ENCODE measurements at places on chromosomes 12 and 14.

DNA sequence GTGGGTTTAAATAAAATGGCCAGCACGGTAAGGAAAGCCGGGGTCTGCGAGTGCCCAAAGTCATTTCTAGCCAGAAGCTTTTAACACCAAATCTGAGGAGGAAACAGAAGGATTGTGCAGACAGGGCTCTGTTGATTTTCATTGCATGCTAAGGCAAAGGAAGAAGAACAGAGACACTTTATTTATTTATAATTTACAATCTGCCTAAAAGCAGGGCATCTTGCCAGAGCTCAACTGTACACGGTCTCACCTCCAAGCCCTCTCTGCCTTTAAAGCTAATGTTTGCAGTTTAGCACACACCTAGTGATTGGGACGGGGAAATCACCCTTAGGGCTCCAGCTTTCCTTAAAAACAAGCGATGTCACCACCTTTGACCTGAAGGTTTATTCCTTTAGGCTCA is 4.0 kb downstream of the KCNA5 start:
- no peak for DNase-seq

DNA sequence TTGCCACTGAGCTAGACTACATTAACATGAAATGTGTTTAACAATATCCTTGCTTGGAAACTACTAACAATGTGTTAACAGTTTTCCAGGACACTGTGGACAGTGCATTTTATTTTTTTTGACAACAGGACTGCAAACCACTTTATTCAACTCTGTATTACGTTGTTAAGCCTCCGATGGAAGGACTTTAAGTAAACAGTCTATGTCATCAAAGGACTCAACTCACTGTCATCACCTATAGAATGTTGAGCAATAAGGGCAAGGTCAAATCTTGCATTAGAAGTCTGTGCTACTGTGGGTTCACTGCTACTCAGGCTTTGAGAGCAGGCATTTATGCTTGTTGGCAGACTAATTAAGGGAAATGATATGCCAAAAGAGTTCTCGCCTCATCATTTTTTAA is 483.7 kb downstream of the FLRT2 start:
- no peak for DNase-seq

DNA sequence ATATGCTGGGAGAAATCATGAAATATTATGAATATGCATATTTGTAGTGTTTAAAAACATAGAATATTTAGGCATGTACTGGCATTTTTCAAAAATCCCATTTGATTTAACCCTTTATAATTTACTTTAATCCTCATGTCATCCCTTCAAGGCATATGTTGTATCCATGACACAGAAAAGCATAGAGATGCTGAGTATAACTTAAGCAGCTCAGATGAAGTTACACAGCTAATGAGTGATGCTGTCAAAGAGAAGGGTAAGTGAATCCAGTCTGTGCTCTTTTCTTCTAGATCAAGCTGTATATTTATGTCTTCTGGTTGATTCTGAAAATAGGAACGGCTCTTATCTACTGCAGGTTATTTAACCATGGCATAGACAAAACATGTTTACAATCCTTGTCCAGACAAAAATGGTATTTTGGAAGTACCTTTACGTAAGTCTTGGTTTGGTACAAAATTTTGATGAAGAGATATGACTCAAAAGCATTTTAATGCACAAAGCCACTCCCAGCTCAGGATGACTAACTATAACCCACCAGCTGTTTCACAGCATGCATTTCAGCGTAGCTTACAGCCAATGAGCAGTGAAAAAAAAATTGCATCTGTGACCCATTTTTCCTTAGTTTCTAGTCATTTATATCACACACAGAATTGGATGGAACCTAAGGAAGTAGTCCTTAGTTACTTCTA is 201.7 kb downstream of the STXBP6 start:
- no peak for DNase-seq

DNA sequence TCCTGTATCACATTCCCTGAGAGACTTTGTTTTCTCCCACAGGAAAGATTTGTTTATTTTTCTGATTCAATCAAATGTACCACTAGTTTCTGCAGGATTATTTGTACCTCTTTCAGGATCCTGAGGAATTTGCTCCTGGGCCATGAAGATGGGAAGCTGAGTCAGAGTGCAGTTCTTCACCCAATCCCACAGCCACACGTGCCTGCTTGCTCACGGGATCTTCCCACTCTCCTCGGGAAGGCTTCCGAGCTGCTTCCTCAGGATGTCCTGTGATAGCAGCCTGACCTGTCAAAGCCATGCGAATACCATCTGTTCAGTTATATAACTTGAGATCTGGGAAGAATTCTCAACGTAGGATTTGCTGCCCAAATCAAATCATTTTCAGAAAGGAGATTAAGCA is 41.8 kb upstream of the HIF1A start:
- DNase-seq, result no peak

- DNase-seq, result no peak
Measured at GRCh38 chr14:62778852-62779251, 266.4 kb downstream of the KCNH5 start.

DNA sequence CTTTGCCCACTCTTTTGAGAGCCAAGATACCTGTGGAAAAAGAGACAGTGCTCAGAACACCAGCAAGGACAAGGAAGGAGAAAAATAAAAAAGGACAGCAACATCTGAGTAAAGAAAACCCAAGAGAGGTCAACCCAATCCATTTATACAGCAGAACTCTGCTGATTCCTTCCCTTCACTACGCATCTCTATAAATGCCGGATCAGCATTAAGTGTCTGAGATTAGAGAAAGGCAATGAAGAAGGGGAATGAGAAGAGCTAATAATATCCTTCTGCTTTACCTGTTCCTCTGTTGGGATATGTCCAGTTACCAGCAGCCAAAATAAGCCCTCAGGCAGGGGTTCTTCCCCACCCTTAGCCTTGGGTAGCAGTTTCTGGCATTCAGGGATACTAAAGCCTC is 15.8 kb downstream of the COQ10A start:
- DNase-seq, result no peak

DNA sequence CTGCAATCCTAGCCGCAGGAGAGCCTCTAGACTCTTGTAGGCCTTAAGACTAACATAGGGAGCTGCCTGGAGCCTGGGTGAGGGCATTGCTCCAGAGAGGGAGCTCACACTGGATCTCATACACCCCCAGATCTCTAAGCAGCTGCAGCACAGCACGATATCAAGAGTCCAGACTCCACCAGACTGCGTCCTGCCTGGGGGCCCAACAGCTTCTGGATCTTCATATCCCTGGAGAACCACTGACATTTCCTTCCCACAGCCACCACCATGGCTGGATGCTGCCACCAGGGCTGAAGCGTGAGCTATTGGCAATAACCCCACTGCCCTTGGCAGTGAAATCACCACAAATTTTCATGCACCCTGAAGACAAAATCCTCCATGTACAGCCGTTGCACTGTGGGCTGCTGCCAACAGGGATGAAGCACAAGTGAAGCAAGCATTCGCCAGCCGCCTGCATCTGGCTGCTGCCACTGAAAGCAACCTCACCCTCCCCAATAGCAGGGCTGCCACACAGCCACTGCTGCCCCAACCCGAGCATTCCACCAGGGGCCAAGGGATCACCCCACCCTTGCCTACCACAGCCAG is 28.2 kb downstream of the CACNA2D4 start:
- DNase-seq, result no peak

- no peak for DNase-seq
Measured at GRCh38 chr14:69238883-69239282, 21.1 kb upstream of the GALNT16 start.

DNA sequence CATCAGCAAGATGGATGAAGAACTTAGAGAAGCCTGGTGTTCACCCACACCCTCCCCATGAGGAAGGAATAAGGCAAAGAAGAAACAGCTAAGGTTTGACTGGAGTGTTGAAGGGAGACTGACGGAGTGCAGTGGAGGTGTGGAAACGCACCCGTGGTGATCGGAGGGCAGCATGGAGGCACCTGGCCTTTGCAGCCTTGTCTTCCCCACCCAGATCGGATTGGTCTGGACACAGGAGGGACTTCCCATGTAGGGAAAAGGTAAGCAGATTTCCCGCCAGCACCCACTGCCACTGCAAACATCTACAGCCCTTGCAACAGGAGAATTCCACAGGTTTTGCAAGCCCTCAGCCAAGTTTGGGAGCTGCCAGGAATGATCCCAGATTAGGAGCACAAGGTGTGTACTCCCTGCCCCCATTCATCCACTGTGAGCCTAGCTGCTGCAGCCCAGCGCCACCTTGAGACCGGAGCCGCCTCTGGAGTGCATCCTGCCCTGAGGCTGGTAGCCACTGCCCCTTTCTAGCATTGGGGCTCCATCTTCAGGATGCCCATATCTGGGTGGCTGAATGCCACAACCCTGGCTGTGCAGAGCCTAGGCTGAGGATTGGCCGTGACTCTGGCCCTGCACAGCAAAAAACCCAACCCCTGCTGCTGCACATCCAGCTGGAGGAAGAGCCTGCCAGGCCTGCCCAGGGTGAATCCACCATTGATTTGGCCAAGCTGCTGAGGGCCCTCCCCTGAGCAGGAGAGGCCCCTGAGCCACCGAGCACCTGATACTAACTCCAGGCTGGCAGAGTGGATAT is 411.1 kb downstream of the TMEM121 start:
- no peak for DNase-seq

- DNase-seq, result no peak
Measured at GRCh38 chr12:29742646-29743045, 41.1 kb downstream of the TMTC1 start.
